AG08396 (cell line): ENCODE measurements at places on chromosomes 2 and 18.

DNA sequence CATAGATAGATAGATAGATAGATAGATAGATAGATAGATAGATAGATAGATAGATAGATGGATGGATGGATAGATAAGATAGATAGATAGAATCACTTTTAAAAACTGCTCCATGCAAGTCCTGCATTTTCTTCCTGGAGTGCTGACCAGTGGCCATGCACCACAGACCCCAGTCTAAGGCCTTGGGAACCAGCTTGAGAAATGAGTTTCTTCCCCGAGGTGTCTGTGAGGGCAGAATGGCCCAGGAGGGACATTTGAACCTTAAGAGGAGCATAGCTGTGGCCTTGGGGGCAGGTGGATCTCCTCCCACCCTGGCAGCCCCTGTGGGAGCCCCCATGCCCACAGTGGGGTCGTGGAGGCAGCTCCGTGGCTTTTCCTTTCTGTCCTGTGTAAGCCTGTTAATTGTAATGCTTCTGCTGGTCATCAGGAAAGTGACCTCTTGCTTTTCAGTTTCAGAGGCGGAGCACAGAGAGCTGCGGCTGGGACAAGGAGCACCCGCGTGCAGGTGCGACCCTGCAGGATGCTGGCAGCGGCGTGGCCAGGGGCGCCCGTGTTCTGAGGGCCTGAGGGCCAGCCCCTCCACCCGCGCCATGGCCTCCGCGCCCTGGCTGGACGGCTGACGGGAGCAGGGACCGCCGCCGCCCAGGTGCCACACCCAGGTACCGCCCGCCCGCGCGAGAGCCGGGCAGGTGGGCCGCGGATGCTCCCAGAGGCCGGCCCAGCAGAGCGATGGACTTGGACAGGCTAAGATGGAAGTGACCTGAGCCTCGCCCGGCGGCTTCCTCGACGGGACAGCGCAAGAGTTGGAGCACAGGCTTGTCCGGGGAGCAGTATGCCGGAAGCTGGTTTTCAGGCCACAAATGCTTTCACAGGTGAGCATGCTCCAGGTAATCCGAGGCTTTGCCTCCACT, 168.6 kb downstream of the LDLRAD4 start:
- no peak for DNase-seq

DNA sequence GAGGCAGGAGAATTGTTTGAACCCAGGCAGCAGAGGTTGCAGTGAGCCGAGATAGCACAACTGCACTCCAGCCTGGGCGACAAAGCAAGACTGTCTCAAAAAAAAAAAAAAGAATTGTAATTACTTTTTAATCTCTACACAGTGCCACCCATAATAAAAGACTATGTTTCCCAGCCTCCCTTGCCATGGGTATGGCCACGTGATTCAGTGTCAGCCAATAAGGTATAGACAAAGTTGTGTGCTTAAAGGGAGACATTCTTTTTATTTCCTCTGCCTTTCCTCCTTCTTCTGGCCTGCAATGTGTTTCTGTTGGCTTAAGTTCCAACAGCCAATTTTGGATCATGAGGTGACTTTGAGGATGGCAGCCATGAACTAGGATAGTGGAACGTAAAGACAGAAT, 406.9 kb downstream of the LNPK start:
- DNase-seq = no peak

DNA sequence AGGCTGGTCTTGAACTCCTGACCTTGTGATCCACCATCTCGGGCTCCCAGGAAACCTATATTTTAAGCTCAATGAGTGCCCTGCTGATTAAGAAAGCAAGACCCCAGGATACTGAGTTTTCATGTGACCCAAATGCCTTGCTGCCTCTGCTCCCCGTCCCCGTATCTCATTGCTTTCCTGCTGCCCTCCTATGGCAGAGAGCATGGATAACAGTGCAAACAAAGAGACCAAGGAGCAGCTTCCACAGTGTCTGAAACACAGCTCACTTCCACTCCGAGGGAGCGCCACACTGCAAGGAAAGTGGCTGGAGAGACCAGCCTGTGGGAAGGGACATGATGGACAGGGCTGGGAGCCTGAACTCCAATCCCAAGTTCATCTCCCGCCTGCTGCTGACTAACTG, 246.8 kb downstream of the TMEM182 start:
- no peak for DNase-seq

GRCh38 chr18:46754188-46754587, 2.7 kb downstream of the ST8SIA5 start:
- DNase-seq = no peak

GRCh38 chr18:49728542-49728941, 84.8 kb downstream of the ACAA2 start:
- peak; percentile 51 for DNase-seq

DNA sequence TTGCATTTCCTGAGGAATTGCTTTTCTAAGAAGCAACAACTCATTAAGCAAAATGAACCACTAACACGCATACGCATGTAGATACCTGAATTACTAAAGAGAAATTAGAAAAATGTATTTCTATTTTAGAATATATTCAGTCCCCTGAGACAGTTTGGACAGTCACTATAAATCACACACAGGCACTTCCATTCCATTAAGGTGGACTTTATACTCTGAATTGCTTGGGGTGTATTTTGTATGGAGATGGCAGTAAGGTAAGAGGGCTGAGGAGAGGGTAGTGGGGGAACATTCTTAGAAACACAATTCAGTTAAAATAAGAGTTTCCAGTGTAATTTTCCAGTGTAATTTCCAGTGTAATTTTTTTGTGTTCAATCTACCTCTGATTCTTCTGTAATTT, 1.8 kb downstream of the CCDC141 start:
- DNase-seq = no peak

GRCh38 chr2:65309699-65310098, 82.1 kb downstream of the ACTR2 start:
- DNase-seq = no peak

DNA sequence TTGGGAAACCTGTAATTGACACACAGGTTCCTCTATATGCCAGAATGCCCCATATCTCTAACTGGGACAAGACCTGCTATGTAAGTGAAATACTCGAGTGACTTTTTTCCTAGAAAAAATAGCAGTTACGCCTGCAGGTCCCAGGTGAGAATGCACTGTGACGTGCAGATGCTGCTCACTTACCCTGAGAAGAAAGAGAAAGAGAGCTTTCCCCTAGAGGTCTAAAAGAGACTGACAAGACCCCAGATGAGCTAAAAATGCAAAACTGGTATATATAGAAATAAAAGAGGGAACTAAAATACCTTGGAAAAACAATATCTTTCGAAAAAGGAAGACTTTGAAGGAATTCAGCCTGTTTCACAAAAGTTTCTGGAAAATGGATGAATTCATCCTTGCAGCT, 383.0 kb upstream of the DCC start:
- DNase-seq = no peak

DNA sequence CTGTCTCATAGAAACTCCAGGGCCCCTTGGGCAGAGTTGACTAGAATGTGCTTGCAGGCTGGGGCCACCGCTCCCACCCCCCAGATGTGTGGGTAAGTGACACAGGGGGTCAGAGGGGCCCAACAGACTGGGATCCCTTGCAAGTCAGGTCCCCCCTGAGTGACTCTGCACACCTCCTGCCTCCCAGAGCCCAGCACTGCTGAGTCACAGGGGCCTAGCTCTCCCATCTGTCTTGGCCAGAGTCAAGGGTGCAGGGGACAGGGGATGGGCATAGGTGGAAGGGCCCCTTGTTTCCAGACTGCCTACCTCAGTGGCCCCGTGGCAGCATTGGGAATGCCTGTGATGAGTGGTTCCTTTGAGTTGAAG, 11.4 kb downstream of the SH2D6 start:
- DNase-seq = no peak

GRCh38 chr2:55482186-55482884, 37.2 kb upstream of the CFAP36 start:
- peak; percentile 20 for DNase-seq

- no peak for DNase-seq
Observed at GRCh38 chr2:165920748-165921147, 32.8 kb downstream of the TTC21B start.

GRCh38 chr2:166451468-166451867, 42.6 kb downstream of the SCN7A start:
- peak; percentile 3 for DNase-seq

DNA sequence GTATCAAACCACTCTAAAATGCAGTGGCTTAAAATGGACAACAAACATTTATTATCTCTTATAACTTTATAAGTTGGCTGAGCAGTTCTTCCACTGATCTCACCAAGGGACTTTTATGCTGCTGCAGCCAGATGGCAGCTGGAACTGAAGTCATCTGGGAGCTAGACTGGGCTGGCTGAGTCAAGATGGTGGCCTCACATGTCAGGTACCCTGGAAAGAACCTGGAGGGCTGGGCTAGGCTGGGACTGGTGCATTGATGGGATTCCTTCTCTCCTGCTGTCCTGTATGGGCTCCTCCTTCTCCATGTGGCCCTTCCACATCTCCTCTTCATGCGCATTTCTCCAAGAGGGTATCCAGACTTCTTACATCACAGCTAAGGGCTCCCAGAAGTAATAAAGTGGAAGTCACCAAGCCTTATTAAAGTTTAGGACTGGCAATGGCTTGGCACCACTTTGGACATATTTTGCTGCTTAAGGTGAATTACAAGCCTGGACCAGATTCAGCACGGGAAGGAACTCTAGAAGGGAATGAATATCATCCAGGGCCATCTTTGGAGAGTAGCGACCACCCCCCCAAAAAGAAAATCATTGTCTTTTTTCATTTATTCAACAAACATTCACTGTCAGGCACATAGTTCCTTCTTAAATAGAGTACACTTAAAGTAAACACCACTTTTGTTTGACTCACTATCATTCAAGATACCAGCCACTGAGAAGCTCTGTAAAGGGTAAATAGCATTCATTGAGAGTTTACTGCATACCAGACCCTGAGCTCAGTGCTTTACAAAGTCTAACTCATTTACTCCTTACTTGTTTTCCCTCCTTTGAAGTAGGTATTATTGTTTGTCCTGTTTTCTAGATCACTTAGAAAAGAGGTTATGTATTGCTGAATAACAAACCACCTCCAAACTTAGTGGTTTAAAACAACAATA, 138.0 kb downstream of the ZFP36L2 start:
- peak; percentile 48 for DNase-seq

DNA sequence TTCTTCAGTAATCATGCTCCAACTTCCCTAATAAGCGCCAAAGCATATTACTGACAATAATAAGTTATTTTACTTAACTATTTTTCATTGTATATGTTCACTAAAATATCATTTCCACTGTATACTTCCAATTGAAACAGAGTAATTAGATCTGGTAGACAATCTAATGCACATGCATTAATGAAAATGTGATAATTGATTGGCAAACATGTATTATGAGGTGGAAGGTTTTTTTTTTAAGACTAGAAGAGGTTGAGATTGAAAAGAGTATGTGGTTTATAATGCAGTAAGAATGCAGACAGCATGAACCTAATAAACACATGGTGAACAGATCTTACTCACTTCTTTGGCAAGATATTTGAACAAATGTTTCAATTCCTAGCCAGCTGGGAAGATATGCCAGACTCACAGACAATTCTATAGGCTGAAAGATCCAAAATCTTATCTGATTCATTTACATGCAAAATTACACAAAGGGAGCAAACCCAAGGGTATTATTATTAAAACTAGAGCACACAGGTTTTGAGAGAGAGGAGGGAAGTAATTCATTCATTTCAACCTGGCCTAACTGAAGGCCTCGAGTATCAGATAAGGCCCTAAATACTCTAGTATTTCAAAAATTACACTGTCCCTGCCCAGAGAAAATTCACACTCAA, 2.8 kb downstream of the NCKAP1 start:
- peak; percentile 47 for DNase-seq

GRCh38 chr2:205288686-205289085, 393.6 kb upstream of the NRP2 start:
- DNase-seq = no peak
